ENCODE measurements at places on chromosomes 4 and X.

DNA sequence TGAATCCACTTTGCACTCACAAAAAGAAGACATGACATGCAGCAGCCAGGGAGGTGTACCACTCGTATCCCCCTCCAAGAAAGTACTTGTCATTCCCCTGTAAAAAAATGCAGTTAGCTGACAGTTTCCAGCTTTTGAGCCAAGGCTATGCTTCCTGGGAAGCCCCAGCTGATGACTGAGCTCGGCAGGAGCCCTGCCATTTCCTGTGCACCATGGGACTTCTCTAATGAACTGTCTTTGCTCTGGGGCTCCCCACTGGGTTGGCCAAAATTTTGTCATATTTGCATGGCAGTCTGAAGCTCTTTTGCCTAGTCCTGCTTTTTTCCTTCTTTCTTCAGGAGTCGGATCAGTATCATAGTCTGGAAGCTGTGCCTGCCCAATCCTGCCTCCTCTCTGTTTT is 104.5 kb upstream of the MAOA start:
- DNase-seq: no peak

DNA sequence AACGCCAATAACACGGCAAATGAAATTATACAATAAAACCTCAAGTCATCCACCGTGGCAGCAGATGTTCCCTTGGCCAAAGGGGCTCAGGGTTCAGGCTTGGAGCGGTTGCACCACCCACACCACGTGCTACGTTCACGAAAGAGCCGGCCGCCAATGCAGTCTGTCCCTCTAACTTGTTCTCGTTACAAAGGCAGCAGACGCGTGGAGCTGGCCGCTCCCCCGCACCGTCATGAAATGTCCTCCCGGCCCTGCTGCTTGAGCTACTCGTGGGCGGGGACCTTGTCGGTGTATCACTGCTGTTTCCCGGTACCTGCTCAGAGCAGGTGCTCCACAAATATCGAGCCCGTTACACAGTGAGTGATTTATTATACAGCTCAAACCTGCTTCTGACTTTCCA is 36.4 kb upstream of the MAN2B2 start:
- no peak for DNase-seq

DNA sequence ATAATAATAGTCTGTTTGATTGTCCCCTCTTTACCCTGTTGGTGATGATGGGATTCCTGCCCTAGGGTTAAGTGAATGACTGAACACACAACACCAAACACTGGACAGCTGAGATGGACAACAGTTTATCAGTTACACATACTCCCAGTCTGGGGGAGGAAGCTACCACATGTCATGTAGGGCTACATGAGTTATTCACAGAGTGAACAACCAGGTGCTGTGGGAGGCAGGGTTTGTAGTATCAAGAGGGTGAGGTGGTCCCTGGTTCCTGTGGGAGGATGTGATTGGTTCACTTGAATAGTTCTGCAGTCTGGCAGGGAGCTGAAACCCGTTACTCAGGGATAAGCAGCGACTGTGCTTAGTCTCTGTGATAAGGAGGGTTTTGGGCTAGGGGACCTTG is 88.8 kb upstream of the AP1S2 start:
- DNase-seq: no peak

DNA sequence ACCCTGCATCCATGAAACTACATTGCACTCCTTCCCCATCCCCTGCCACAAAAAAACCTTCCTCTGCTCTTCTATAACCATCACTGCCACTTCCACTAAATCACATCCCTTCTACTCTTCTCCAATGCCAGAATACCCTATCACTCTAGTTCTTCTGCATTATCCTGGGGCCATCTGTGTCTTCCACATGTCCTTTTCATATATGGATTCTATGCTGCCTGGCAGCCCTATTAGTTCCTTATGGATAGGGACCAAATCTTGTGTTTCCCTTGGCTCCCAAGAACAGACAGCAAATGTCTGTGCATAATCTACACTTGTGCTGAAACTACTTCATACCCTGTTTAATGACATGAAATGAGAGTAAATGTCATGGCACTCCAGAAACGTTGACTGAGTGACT is 68.0 kb downstream of the LHFPL1 start:
- DNase-seq: no peak

DNA sequence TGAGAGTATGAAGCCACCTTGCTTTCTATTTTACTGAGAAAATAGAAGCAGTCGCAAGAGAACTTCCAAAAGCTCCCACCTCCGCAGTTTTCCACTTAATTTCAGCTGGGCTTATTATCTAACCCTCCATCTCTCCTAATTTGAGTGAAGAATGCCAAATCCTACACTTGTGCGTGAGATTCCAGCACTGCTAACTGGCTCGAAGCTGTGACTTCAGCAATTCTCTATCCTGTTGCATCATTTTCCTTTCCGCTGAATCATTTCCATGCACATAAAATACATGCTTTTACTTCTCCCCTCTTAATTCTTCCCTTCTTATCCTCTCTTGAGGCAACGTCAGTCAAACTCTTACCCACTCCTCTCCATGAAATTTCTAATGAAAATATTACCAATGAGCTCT is 189.5 kb downstream of the GASK1B start:
- no peak for DNase-seq

DNA sequence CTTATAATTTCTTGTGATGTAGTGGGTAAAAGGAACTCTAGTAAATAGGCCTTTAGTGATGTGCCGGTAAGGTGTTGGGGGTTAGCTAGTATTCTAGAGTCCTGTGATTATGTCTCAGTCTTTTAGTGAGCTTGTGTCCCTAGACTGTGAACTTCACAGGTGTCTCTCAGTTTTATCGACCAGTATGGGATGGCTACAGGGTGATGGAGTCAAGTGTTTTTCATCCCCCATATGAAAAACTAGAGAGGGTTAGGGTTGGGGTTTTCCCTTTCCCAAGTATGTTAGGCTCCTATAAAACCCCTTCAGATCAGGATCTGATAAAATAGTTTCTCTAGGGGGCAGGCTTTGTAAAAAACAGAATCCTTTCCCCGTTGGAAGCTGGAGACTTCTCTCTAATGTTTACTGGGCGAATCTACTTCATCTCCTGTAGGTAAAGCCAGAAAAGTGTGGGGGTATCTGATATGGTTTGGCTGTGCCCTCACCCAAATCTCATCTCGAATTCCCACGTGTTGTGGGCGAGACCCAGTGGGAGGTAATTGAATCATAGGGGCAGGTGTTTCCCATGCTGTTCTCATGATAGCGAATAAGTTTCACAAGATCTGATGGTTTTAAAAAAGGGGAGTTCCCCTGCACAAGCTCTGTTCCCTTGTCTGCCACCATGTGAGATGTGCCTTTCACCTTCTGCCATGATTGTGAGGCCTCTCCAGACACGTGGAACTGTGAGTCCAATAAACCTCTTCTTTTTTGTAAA is 120.8 kb downstream of the DTHD1 start:
- DNase-seq: no peak

DNA sequence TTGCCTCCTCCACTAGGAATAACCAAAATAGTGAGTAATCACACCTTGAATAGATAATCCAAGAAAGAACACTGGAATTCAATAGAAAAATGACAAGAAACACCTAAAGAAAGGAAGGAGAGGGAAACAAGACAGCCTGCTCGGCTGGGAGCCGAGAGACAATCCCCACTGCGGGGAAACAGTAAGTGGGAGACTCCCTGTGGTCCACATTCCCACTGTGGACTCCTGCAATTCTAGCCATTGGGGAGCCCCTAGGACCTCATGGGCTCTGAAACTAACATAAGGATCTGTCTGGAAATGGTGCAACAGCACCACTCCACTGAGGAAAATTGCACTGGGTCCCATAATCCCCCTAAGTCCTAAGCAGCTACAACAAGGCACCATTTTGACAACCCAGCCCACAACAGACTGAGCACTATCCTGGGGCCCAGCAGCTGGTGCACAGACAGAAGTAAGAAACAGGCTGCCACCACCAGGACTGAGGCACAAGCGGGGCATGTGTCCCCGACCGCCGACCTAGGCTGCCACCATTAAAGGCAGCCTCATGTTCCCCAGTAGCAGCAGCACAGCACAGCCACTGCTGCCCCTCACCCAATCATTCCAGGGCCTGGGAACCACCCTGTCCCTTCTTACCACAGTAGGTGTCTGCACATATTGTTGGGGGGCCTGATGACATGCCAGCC is 14.2 kb downstream of the LRBA start:
- no peak for DNase-seq

All from foreskin fibroblast (primary cell).